ENCODE measurements at places on chromosomes 1 and 21.
A peak's percentile ranks its signal among the peaks of the same experiment; 100 is the strongest.

DNA sequence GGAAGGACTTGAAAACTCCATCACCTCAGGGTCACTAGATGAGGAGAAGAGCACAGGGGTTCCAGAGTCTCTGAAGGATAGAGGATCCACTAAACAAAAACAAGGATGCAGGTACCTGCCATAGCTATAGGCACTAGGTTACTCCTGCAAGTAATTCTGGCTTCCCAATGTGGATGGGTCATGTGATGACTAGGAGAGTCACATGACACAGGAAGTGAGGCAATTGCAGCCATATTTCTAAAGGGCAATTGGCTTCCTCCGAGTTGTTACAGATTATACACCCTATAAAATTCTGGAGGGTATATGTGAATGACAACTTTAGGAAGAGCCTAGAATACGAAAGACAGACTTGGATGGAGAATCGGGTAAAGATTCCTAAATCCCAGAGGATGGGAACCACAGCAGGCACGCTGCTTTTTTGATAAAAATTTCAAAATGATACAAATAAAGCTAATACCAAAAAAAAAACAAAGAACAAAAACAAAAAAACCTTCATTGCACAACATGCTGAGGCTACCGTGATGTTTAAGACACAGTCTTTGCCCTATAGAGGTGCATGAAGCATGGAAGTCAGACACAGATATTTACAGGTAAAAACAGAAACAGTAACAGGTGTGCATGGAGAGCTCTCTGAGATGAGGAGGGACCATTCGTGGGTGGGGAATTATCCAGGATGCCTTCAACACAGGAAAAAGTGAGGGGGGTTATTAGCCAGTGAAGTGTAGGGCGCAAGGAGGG is 10.5 kb downstream of the MTX1 start:
- no peak for DNase-seq

DNA sequence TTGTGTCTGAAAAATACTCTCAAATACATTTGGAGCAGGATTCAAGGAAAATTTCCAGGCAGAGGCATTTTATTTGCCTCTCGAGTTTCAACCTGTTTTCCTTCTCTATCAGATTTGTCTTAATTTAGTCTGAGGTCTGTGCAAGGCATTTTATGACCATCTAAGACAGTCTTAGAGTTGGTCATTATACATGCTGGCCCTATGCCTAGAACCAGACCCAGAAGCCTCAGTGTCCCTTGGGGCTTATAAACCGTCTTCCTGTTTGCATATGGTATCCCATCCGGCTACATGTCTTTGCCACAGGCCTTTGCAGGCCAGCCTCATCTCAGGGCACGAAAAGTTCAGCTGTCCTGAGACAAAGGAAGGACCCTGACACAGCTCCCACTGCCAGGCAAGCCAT is 346.1 kb downstream of the SIPA1L2 start:
- no peak for DNase-seq

GRCh38 chr1:27622828-27623227 is 12.2 kb downstream of the FGR start:
- no peak for DNase-seq

GRCh38 chr1:226984521-226985238 is 44.6 kb downstream of the COQ8A start:
- DNase-seq, result no peak

DNA sequence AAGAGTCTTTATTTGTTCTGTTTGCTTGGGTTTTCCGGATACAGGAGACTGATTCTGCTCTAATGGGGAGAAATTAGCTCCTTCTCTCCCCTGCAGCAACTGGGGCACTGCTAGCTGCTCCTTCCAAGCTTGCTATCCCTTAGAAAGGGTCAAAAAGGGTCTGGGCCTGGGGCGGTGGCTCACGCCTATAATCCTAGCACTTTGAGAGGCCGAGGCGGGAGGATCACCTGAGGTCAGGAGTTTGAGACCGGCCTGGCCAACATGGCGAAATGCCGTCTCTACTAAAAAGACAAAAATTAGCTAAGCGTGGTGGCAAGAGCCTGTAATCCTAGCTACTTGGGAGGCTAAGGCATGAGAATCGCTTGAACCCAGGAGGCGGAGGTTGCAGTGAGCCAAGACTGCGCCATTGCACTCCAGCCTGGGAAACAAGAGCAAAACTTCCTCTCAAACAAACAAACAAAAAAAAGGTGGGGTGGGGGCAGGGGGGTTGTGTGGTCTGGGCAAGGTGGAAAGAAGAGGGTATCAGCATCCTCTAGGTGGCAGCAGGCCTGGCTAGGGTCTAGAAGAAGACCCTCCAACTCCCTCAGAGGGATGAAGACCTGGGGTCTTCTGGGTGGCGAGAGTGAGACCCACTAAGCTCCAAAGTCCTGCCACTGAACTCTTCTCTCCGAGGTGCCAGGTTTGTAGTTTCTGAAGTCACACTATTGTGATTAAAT is 15.4 kb upstream of the TBX15 start:
- DNase-seq, result no peak

DNA sequence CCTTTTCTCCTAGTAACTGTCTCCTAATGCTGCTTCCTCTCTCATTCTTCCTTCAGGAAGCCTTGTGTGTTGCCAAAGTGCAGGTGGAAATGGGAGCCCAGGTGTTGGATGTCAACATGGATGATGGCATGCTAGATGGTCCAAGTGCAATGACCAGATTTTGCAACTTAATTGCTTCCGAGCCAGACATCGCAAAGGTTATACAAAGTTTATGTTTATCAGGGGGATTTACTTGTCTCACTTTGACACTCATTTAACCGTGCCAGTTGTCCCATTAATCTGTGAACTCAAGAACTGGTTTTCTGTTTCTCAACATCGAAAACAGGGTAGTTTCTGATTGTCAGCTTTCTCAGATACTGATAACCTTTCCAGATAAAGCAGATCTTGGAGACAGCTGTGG is 40.4 kb downstream of the MTR start:
- no peak for DNase-seq

DNA sequence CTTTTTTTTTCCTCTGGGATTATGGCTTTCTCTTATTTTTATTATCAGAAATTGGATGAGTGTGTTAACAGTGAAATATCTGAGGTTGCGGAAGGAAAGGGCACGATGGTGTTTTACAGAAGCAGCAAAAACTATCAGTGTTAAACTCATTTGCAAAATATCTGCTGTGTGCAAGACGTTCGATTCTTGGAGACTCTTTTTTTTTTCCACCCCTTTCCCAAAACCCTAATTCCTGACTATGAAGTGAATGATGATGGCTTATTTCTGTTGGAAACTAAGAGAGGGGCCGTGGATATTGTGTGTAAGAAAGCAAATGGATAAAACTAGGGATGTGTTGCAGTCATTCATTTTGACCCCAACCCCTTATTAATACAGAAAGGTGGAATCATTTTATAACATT is 677 bp downstream of the NCAM2 start:
- no peak for DNase-seq

DNA sequence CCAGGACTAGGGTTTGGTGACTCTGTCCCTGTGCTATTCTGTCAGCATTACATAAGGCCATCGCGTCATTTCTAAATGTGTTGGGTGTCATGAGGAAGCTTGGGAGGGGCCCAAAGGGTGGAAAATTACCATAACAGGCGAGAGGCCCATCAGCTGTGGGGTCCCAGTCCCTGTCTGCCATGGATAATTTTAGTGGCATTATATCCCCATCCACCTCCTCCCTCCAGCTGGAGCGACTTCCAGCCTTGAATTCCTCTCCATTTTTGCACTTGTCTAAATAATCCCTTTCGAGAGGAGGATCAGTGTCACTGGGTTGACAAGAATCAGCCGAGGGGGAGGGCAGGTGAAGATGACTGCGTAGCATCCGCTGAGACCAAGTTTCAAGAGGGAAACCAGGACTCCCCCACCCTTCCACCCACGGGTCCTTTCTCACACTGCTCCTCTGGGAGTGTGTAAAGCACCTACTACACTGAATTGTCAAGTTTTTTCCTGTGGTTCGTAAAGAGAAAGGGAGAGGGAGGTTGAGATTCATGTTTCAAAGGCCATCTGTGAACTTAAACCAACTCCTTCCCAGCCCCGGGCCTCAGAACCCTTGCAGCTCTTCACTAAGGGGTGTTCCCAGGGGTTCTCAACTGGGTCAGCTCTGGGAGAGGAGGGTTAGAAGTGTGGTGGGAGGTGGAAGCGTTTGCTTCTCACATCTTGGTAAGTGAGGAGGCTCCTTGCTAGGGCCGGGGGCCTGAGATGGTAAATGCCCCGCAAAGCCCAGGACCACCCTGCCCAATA is 29.2 kb downstream of the VASH2 start:
- DNase-seq, result no peak

- DNase-seq, result no peak
These were observed 119.8 kb downstream of the HLCS start for GRCh38 chr21:36846631-36847030.

DNA sequence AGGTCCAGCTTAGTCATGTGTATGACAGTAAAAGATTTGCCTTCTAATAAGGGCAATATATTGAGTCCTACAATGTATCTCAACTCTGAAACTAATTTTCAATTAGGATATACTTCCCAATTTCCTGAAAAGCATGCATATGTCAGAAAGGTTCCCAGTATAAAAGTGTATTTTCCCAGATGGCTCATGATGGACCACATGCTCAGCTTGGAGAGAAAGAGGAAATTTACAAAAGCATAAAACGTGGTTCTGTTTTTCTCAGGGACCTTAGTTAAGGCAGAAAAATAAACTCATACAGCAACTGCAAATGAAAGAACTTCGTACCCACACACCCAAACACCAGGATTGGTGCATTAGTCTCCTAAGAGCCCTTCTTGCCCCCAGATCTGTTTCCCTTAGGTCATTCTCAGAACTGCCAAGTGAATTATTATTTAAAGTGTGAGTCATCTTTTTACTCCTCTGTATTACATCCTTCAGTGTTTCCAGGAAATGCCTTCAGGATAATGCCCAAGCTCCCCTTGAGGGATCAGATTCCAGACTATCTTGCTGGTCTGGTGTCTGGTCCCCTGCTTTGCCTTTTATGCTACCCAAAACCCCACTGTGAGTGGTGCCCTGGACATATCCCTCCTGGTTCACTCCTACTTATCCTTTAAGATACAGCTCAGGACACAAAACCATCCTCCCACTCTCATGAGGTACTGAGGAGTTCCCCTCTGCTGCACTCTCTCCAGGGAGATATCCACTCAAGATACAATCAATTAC is 57.4 kb downstream of the SSX2IP start:
- no peak for DNase-seq

DNA sequence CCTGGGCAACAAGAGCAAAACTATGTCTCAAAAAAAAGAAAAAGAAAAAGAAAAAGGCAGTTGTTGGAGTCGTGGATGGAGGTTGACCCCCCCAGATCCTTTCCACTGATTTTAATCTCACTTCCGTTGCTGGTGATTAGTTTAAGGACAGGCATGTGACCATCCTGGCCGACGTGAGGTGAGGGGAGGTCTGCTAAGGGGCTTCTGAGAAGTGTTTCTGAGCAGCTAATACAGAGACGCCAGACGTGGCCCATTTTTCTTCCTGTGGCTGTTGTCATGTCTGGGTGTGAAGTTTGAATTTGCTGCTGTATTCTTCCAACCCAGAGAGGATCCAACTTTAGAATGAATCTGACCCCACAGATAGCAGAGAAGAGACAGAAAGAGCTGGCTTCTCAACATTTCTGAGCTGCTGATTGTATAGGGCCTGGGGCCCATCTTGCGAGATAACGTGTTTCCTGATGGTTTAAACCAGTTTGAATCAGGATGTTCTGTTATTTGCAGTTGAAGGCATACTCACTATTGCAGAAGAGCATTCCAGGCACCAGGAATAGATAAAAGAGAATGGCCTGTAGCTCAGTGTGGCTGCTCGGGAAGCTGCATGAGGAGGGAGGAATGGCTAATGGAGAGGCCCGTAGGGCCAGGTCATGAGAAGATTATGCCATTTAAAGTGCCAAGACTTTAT is 22.8 kb upstream of the SSBP3 start:
- DNase-seq, result no peak

DNA sequence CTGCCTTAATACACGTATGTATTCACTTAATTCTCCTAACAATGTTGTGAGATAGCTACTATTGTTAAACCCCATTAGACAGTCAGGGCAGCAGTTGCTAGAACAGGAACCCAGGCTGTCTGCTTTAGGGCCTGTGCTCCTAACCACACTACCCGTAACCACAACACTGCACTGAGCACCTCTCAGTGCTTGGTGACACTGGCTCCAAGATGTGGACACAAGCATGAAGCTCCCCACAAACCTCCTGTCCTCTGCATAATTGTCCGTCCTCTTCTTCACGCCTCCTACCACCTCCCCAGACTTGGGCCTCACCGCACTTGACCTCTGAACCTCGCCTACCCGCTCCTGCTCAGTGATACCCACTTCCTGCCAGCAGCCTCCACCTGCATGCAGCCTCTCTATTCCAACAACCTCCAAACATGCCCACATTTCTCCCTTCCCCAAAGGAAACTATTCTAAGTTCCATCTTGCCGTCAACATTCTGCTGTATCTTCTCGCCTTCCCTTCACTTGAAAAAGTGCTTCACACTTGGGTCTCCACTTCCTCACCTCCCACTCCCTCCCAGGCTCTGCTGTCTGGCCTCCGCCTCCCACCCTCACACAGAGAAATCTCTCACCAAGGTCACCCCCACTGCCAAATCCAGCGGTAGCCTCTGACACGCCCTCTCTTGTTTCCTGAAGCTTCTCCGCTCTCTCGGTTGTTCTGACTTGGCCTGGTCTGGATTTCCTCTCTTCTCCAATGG is 14.6 kb upstream of the AHDC1 start:
- DNase-seq, result peak; percentile 38

- DNase-seq, result no peak
These were observed 72.6 kb downstream of the DDR2 start for GRCh38 chr1:162704673-162705424.

GRCh38 chr1:218904416-218904815 is 269.3 kb upstream of the LYPLAL1 start:
- DNase-seq, result no peak

DNA sequence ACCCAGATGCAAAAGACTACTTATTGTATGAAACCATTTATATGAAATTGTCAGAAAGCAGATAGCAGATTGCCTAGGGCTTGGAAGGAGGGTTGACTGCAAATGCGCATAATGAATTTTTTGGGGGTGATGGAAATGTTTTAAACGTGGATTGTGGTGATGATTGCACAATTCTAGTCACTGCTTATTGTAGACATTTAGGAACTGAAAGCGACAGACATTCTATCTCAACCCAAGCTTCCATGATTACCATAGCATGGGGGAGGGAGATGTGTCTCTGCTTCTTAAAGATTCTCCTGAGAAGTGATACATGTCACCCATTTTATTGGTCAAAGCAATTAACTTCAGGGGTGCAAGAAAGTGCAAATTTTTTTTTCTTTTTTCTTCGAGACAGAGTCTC is 2.8 kb upstream of the MTF2 start:
- DNase-seq, result no peak

- no peak for DNase-seq
These were observed 4.2 kb downstream of the TENT5C start for GRCh38 chr1:117610036-117610435.

DNA sequence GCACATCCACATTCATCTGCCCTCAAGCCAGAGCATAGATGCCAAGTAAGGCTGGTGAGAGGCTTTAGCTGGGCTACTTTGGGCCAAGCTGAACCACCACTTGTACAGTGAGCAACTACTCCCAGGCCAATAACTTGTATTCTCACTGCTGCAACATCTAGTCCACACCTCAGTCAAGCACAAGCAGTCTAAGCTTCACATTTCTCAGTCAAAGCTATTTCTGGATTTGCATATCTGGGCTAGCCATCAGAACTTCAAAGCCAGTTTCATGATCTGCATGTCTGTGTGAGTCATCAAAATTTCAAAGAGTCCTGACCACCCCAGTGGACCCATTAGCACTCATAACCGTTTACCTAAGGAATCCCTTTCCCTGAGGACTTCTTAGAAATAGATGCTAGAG is 77.7 kb upstream of the DIRAS3 start:
- DNase-seq, result no peak

- no peak for DNase-seq
These were observed 440.7 kb downstream of the CAMTA1 start for GRCh38 chr1:7225711-7226505.

GRCh38 chr1:24925082-24925779 is 4.8 kb downstream of the RUNX3 start:
- DNase-seq, result peak; percentile 84
